A172 (cell line): ENCODE measurements at places on chromosomes 13 and 19.

DNA sequence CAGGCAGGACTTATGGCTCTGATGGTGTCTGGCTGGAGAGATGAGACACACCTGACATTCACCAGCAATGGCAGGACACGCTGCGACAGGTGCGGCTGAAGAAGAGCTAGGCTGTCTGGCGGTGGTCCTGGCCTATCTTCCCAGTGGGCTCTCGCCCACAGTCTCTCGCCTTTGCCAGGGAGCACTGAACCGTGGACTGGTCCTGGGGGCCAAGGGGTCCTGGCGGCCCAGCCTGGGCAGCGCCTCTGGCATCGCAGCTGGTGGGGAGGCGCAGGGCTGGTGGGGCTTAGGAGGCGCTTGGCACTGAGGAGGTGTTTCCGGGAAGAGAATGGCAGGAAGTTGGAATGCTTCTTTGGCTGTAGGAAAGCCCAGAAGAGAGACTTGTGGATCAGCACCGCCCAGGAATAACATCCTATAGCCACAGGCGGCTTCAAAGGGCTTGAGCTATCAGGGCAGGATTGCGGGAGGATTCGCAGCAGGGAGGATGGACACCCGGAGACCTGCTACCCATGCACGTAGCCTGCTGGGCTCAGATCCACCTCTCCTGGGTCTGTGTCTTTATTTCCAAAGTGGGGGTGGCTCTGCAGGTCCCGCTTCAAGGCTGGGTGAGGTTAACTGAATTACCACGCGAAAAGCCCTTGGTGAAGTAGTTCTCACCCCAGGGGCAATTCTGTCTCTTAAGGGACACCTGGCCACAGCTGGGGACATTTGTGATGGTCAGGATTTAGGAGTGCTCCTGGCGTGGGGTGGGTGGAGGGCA is 14.6 kb downstream of the KDM4B start:
- DNase-seq: no peak

- no peak for DNase-seq
These were observed 244.2 kb upstream of the ZNF507 start for GRCh38 chr19:32101206-32101605.

DNA sequence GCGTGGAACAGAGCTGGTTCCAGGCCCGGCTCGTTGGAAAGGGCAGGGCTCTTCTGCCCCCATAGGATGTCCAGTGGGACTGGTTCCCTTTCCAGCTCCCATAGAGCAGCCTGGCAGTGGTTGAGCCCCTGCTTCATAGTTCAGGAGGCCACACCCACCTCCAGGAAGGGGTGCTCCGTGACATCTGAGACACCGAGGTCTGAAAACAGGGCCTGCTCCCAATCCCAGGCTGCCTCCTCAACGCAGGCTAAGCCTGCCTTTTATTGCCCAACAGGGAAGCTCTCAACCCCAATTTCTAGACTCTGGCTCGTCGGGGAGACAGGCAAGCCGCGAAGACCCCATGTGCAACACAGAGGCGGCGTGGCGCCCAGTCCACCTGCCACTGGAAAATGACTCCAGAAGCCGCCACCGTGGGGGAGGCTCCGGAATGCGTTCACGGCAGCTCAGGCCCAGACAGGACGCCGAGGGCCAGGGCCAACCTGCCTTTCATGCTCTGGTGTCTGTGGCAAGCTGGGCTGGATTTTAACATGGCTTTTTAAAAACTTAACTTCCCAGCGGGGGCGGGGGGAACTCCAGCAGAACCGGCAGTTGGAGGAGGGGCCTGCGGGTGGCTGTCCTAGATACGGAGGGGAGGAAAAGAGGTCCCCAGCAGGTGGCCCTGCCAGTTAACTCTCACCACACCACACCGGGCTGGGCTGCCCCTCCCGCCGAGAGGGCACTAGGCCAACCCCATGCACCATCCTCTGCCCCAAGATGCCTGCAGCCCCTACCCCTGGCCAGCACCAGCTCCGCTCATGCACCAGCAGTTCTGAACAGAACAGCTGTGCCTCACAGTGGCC is 17.9 kb upstream of the TINCR start:
- DNase-seq: no peak

- no peak for DNase-seq
These were observed 16.6 kb downstream of the PLIN4 start for GRCh38 chr19:4501691-4502090.
